HS-5 (cell line): ENCODE measurements at places on chromosomes 13 and 19.

GRCh38 chr13:28983641-28984040, 163.5 kb downstream of the MTUS2 start:
- DNase-seq: no peak

DNA sequence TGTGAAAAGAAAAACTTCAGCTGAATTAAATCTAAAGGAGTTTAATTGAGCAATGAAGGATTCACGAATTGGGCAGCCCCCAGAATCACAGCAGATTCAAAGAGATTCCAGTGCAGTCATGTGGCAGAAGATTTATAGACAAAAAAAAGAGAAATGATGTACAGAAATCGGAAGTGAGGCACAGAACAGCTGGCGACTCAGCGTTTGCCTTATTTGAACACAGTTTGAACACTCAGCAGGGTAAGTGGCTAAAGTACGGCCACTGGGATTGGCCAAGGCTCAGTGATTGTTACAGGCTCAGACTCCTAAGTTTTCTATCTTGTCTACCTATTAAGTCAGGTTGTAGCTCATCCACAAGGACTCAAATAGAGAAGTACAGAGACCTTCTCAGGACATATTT, 11.6 kb upstream of the CFAP97D2 start:
- DNase-seq: no peak

- no peak for DNase-seq
Measured at GRCh38 chr13:111480503-111480902, 160.1 kb downstream of the TEX29 start.

DNA sequence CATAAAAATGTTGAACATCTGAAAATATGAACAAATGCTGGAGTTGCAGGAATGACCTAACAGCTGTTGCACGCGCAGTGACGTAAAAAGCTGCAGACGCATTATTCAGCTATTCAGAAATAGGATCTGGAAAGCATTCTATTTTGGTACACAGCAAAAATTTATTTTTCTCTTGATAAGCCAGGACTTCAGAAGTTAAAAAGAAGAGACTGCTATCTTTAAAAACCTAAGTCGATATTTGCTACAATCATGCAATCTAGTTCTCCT, 36.9 kb upstream of the STARD13 start:
- DNase-seq: no peak

GRCh38 chr13:75736173-75736572, 100.0 kb downstream of the LMO7 start:
- no peak for DNase-seq

DNA sequence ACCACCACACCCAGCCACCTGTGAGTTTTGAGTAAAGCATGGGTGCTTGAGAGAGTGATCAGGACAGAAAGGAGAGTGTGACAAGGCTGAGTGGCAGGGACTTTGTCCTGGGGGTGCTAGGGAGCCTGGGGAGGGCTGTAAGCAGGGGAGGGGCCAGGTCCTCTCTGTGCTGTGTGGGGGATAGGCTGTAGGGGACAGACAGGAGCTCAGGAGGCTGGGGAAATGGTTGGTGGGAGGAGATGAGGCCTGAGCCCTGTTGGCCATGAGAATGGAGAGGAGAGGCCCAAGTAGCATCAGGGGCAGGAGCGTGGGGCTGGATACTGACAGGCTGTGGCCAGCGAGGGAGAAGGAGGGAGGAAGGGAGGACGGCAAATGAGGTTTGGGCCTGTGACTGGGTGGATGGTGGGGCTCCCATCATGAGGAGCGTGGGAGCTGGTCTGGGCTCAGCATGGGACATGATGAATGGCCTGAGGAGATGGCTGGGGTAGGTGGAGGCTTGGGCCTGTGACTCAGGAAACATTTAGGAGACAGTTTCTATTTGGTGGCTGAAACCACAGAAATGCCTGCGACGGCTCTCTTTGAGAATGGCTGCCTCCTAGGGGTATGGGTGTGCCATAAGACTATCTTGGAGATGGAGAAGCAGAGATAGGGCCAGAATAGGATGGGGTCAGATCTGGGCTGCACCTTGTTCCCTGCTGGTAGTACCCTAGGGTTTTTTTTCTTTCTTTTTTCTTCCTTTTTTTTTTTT, 25.0 kb downstream of the GRIN2D start:
- DNase-seq: no peak

DNA sequence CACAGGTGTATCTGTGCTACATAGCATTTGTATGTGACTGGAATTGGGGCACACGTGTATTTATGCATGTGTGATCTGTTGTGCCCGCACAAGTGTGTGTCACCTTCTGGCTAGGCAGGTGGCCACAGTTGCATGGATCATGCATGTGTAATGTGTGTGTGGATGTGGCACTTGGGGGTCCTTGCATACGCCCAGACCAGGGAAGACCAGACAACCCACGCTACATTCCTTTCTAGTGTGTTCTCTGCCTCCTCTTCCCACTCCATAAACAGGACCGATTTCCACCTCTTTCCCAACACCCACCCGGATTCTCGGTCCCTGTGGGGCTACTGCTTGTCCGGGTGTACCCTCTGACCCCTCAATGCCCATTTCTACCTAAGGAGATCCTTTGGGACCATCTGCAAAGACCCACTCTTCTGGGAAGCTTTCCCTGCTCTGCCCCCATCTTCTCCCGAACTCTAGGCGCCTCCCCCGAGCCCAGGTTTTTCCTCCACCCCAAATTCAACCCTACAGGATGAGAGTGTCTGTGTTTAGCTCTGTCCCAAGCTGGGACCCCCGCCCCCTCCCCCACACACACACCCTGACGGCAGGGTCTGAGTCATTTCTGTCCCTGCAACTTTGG, 12.3 kb downstream of the STAP2 start:
- DNase-seq: no peak

GRCh38 chr13:37791699-37792098, 77.9 kb downstream of the TRPC4 start:
- DNase-seq: no peak

DNA sequence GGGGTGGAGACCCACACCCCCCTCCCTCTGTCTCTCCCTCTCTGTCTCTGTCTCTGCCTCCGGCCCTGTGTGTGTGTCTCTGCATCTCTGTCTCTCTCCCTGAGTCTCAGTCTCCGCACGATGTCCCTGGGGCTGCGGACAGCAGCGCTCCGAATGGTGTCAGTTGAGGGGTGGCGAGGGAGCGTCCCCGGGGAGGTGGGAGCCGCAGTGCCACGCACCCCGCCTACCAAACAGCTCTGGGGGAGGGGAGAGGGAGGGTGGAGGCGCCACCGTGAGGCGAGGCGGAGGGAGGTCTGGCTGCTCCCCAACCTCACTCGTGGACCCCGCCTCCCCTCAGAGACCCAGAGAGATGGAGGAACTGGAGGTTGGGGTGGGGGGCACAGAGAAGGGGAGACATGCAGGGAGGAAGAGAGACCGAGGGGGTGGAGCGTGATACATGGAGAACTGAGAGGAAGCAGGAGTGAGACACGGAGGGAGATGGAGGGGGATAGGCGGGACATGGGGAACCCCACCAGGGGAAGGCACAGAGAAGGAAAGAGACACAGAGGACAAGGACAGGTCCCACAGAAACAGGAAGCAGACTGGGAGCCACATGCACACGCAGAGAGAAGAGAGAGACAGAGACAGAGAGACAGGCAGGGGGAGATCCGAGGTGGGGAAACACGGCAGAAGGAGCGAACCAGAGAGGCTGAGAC, 7.2 kb downstream of the ERFL start:
- no peak for DNase-seq

DNA sequence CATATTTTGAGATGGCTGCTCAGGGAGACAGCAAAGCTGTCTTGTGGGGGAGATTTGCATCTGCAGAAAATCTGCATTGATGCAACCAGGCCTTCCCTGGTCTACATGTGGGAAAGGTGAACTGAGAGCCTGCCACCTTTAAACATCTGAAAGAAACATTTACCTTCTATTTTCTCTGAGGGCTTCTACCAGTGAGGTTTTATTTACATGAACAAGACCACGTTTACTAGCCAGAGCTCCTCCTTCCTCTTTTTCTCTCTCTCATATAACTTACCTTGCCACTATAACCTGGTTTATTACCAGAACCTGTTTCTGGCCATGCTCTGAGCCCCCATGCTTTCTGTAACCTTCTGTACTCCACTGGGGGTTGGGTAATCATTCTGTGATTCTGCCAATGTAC, 14.4 kb upstream of the RUBCNL start:
- no peak for DNase-seq

DNA sequence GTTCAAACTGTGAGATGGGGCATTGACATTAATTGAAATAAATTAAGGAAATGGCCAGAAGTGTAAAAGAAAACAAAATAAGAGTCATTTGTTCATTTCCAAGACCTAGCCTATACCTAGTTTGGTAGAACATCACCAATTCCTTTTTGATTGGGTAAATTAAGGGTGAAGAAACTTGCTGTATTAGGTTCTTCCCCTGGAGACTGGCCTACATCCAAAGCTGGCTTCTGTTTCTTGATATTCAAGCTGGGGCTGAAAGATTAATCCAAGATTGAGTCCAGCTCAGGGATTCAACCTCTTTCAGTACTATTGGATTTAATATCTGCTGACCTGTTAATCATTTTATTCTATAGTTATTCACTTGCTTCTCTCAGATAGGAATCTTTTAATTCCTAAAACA, 183.2 kb downstream of the GPC6 start:
- DNase-seq: no peak

GRCh38 chr19:29806098-29806866, 5.5 kb upstream of the CCNE1 start:
- no peak for DNase-seq

DNA sequence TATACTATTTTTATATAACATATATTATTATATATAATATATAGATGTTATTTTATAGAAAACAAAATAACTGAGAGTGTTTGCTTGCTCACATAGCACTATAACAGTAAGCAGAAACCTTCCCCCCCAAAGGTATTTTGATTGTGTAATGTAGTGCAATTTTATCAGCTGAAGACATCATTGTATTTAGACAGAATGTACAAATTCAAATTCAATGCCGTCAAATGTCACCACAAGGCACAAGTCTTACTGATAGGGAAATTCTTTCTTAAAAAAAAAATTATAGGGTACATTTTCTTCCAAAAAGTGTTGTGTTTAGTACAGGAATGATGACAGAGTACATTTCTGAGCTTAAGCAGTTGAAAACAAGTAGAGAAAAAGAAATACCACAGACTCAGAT, 1147.1 kb upstream of the SPRY2 start:
- DNase-seq: no peak

DNA sequence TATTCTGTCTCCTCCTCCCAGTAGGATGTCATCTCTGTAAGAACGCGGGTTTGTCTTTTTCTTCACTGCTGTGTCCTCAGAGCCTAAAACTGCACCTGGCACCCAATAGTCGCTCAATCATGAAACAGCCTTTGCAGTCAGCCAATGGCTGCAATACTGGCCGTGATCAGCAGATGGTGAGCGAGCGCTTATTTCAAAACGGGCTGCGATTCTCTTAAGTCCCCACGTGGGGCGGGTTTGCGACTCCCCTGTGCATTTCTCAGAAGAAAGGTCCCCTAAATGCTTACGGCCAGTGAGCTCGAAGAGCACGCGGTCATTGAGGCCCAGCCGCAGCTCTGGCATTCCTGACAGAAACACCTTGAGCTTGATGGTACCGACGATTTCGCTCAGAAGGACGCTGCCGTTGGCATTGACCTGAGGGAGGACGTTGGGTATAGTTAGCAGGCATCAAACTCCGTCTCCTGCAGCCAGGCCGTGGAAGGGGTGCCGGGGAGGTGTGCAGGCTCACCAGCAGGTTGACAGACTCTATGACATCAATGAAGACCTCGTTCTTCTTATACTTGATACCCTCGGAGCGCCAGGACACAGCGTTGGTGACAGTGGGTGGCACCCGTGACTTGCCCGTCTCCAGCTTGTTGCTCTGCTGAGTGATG, 6.0 kb downstream of the AP1M2 start:
- peak; percentile 79 for DNase-seq

DNA sequence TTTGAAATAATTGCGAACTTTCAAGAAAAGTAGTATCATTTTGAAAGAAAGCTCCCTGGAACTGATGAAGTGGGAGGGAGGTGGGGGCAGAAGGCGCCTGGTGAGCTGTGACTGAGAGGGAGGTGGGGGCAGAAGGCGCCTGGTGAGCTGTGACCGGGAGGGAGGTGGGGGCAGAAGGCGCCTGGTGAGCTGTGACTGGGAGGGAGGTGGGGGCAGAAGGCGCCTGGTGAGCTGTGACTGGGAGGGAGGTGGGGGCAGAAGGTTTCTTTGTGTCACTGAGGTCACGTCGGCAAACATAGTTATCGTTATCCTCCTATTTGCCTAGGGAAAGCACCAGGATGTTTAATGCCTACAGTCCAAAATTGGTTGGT, 24.2 kb downstream of the C2CD4C start:
- DNase-seq: no peak

GRCh38 chr13:77866971-77867370, 51.7 kb downstream of the EDNRB start:
- DNase-seq: no peak

- DNase-seq: no peak
Measured at GRCh38 chr13:93104270-93104669, 122.3 kb upstream of the GPC6 start.

DNA sequence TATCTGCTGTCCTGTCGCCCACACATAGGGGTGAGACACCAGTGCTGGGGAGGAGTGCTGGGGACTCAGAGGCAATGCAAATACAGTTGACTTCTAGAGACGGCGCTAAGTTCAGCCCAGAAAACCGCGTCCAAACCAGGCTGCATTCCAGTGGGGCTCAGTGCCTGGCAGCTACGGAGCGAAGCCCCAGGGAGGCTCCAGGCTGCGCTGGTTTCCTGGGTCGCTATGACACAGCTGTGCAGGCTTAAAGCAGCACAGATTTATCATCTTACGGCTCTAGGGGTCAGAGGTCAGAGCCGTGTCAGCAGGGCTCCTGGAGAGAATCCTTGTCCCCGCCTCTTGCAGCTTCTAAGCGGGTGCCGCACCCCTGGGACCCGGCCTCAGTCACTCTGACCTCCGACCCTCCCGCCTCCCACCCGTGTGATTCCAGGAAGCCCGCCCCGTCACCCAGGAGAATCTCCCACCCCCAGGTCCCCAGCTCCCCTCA, 61.6 kb downstream of the ANKRD10 start:
- no peak for DNase-seq

- DNase-seq: no peak
Measured at GRCh38 chr19:41689993-41690800, 2.1 kb upstream of the CEACAM7 start.

GRCh38 chr19:31258211-31259052, 90.8 kb downstream of the TSHZ3 start:
- no peak for DNase-seq

GRCh38 chr13:77915686-77916085, 2.9 kb downstream of the EDNRB start:
- DNase-seq: no peak

GRCh38 chr13:40801255-40802217, 12.1 kb downstream of the SLC25A15 start:
- no peak for DNase-seq

- DNase-seq: no peak
Measured at GRCh38 chr19:40907968-40908735, 26.1 kb upstream of the CYP2A7 start.

- DNase-seq: no peak
Measured at GRCh38 chr19:53907690-53908089, 1.4 kb upstream of the CACNG7 start.
